NCI-H446 treated with DMSO at 0.1 percent for 48 hours (cell line): ENCODE measurements at places on chromosomes 13 and 19.

- DNase-seq: no peak
Observed at GRCh38 chr13:73138638-73139491, 80.1 kb downstream of the KLF5 start.

DNA sequence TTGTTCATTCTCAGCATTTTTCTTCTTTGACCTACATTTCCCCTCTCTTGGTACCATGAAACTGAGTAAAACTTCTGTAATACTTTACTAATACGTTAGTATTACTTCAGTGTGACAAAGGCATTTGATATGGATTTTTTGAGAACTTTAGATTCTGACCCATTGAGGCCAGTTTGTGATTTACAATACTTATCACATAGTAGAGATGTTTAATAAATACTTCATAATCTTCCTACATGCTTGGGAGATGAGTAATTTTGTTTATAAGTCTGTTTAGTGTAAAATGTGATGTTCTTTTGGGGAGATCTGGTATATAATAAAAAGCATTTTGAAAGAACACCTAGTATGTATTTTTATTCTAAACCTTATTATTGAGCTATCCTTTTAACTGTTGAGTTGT lies 29.7 kb downstream of the GTF2F2 start:
- no peak for DNase-seq

DNA sequence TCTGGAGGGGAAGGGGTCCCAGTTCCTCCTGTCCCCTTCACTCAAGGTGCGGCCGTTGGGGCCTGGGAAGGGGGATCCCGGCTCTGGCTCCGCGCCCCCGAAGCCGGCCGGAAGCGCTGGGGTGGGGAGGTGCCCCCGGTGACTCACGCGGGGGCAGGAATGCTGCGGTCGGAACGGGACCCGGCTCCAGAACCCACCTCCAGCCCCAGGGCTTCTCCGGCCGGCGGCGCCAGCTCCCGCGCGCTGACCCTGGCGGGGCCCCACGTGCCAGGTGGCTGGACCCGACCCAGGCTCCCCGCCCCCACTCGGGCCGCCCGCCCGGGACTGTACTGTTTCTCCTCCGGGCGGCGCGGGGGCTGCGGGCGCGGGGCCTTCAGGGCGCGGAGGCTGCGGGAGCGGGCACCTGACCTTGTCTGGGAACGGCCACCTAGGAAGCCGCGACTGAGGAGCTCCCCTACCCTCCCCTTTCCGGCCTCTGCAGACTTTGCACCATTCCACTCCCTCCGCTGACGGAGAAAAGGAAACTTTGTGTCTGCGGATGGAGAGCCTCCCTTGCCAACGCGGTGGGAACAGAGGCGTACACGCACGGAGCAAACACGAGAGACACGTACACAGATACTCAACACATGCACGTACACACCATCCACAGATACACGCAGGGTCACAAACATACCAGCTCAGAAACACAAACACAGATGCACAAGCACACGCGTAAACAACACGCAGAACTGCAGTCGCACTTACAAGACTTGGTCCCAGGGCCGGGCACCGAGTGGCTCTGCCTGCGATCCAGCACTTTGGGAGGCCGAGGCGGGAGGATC lies 7.2 kb downstream of the AXL start:
- no peak for DNase-seq

- no peak for DNase-seq
Observed at GRCh38 chr19:46955813-46956371, 63.7 kb upstream of the NPAS1 start.

DNA sequence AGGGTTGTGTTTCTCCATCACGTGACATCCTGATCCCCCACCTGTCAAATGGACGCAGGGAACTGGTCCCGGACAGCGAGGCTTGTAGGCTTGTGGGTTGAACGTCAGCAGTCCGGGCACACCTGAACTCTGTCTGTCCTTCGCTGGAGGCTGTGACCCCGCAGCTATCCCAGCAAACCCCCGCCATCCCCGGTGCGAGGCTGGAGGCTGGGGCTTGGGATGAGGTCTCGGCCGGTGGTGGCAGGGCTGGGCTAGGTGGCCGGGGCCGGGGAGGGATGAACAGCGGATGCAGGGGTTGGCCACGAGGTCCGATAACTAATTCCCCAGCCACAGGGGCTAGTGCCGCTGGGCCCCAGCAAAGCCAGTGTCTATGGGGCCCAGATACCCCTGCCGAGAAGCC lies 8.8 kb downstream of the LSM7 start:
- DNase-seq: no peak

DNA sequence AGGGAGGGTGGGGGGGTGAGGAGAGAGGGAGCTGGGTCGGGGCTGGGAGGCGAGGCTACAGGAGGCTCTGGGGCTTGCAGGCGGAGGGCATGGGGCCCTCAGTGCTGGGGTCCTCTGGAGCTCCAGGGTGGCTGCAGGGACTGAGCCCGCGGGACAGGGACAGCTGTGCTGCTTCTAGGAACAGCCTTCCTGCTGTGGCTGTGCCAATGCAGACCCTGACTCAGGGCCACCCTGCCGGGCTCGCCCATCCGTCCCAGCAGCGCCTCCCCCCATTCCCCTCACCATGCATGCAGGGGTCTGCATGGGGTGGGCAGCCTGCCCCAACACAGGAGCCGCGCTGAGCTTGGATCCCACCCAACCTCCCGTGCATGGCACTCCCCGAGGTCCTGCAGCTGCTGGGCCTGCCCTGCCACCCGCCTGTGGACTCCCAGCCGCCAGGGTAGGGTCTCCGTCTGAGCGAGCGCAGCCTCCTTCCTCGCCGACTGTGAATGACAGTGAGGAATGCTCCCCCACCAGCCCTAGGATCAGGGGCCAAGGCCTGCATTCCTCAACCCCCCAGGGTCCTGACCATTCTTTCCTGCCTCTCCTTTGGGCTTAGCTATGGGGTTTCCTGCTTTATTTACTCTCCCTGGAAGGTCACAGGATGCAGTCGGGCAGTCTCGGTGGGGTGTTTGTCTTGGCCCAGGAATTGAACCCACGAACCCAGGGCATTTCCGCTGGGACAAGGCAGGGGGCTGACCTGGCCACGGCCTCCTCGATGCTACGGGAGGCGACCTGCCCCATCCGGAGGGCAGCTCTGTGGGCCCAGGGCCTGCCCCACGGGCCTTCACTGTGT lies 23.4 kb downstream of the CEBPG start:
- no peak for DNase-seq

DNA sequence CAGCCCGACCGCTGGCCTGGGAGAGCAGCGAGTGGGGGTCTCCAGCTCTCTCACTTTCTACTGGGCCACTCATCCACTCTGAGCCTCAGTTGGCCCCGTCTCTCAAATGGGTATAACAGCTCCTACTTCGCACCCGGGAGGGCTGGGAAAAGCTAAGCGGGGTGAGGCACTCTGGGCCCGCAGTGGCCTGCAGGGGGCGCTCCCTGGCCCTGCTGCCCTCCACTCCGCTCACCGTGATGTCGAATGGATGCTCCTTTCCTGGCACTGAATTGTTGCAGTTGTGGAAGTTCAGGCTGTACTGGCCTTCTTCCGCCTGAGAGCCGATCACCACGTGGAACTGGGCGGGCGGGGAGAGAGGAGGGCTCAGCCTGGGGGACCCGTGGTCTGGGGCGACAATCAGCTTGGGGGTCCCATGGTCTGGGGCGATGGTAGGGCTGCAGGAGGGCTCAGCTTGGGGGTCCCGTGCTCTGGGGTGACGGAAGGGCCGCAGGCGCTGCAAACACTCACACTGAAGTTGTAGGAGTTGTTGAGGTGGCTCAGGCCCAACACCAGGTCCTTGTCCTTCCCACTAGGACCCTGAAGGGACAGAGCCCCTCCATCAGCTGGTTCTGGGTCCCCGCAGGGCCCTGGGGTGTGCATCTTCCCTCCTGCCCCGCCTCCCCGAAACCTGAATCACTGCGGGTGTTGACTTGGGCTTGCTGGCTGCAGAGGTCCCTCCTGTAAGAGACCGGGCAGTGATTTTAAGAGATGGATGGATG lies 3.9 kb downstream of the GPR108 start:
- no peak for DNase-seq

DNA sequence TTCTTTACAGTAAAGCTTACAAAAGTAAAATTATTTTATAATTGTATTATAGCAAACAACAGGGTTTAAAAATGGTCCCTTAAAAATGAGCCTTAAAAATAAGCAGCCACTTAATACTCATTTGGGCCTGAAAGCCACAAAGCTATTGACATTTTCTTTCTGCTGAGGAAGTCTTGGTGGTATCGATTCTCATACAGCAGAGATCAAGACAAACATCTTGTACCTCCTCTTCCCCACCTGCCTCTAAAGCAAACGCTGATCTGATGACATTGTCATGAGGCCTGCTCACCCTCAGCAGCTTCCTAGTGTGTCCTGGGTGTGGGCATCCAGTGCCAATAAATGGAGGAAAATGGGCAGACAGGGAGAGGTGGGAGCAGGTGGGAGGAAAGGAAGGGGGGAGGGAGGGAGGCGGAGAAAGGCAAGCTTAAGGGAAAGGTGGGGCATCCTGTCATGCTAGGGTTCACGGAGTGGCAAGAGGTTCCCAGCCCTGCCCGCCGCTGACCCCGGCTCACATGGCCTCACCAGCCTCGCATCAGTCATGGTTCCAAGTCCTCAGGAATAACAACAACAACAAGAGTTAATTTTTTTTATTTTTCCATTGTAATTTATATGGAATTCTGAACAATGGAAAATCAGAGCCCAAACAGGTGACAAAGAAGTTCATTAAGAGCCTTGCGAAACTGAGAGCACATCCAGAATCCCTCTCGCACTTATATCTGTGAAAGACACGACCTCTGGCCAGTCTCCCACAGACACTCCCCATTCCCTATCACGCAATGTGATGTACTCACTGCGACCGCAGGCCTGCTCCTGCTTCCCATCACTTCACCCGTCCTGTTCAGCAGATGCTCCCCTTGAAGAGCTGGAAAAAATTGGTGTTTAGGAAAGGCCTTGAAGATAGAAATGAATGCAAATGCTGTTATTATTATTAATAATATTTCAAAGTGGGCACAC lies 15.1 kb upstream of the ATP11A start:
- no peak for DNase-seq

DNA sequence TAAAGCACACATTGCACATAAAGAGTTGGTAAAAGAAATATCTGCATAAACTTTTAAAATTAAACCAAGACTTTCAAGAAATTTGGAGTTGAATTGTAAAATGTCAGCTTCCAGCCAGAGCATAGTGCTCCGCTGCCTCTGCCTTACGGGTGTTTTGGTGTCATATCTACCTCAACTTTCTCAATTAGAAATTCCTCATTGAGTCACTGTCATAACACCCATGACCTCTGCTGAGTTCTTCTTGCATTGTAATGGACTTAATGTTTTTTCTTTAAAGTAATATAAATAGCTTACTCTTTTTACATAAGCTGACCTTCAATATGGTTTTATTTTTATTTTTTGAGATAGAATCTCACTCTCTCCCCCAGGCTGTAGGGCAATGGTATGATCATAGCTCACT lies 551.0 kb upstream of the NBEA start:
- DNase-seq: no peak

GRCh38 chr19:48006762-48007161 lies 12.3 kb downstream of the ELSPBP1 start:
- DNase-seq: no peak

GRCh38 chr13:91724591-91724990 lies 326.2 kb downstream of the GPC5 start:
- no peak for DNase-seq

DNA sequence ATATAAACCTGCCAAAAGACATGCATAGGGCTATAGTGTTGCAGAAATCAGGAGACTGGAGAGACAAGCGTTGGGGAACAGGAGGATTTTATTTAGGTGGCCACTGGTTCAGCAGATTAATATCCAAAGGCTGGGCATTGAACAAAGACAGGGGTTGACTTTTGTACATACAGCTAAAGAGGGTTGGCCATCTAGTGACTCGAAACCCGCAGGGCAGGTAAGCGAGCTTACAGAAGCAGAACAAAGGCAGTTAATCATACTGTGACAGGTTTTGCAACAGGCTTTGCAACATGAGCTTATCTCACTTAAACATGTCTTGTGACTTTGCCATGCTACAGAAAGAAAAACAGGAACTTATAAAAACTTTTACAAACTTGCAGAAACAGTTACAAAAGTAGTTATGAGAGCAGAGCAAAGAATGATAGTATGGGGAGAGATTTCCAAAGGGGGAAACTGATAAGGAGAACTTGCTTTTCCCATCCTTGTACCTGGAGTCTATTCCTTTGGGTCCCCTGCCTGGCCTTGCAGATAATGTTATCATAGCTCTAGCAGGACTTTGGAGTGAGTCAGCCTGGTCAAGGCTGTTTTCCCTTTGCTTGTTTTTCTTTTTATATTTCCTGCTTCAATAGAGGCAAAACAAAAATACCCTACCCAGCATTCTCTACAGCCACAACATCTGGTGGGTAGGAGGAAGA lies 234.2 kb downstream of the PCDH17 start:
- no peak for DNase-seq

DNA sequence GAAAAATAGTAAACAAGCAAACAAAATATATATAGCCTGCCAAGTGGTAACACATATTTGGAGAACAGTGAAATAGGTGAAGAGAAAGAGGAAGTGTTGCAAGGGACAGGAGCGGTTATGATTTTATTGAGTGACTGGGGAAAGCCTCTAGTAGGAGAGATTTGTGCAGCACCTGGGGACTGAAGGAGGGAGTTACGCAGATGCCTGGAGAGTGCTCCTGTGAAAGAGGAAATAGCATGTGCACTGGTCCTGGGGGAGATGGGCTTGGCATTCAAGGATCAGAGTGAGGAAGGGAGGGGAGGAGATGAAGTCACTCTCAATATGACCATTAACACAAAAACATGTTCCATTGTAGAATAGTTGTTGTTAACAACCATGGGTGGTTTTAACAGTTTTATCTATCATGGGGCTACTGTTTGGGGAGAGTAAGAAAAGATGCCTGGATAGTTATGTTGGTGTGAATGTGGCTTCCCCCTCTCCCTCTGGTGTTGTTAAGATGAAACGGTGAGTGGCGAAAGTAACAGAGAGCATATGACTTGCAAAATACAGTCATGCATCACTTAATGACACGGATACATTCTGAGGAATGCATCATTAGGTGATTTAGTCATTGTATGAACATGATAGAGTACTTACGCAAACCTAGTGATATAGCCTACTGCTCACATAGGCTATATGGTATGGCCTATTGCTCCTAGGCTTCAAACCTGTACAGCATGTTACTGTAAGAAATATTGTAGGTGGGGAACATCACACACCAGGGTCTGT lies 251.7 kb upstream of the ARGLU1 start:
- no peak for DNase-seq

- DNase-seq: no peak
Observed at GRCh38 chr19:44850641-44851109, 4.6 kb downstream of the NECTIN2 start.
